ENCODE measurements at places on chromosomes 1 and 21.

DNA sequence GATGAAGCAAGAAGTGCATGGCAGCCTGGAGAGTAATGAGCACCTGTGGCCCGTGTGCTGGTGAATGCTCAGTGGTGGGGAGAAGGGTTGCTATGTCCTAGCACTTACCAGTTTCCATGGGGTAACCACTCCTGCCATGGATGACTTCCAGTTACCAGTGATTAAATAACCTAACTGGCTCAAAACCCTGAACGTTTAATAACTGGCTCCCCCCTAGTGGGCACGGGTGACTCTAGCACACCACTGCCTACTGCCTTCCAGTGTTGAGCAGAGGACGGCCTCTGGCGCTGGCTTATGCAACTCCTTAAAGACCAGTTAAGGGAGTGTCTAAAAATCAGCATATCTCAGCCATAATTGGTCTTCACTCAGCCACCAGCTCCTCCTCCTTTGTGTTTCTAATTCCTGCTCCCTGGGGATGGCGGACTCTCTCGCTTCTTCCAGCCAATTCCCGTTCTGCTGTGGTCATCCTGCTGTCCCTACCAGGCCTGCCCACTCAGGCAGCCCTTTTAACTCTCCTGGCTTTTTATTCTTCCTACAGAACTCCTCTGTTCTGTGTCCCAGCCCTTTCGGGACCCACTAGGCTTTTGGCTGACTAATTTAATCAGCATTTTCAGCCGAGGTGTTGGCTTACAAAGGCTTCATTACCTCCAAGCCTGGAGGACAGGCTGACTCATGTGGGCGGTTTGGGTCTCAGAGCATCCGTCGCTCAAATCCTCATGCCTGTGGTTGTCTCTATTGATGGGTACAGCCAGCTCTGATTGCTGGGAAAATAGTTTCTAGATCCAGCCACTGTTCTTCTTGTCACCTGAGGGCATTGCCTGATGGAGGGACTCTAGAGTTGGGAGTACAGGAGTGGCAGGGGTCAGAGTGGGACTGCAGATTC lies 332.4 kb downstream of the CAMTA1 start:
- peak; percentile 78 for DNase-seq
- peaks cover 25% of the 10 kb centered on the region for H3K27me3 ChIP-seq
- no peak overlapping the region for H3K4me3 ChIP-seq

GRCh38 chr21:27450216-27450615 lies 483.3 kb upstream of the ADAMTS5 start:
- H3K4me3 ChIP-seq: no peak overlapping the region
- peak; percentile 14 for DNase-seq
- peaks cover 11% of the 10 kb centered on the region for H3K4me1 ChIP-seq
- no peaks in the 10 kb centered on the region for H3K36me3 ChIP-seq
- no peaks in the 10 kb centered on the region for H3K27me3 ChIP-seq

GRCh38 chr1:39106801-39107327 lies 80.7 kb downstream of the NDUFS5 start:
- H3K27me3 ChIP-seq: no peaks in the 10 kb centered on the region
- peak overlapping the region; percentile 85 for H3K27ac ChIP-seq
- DNase-seq: peak; percentile 42
- peak overlapping the region; percentile 89 for H3K4me3 ChIP-seq

DNA sequence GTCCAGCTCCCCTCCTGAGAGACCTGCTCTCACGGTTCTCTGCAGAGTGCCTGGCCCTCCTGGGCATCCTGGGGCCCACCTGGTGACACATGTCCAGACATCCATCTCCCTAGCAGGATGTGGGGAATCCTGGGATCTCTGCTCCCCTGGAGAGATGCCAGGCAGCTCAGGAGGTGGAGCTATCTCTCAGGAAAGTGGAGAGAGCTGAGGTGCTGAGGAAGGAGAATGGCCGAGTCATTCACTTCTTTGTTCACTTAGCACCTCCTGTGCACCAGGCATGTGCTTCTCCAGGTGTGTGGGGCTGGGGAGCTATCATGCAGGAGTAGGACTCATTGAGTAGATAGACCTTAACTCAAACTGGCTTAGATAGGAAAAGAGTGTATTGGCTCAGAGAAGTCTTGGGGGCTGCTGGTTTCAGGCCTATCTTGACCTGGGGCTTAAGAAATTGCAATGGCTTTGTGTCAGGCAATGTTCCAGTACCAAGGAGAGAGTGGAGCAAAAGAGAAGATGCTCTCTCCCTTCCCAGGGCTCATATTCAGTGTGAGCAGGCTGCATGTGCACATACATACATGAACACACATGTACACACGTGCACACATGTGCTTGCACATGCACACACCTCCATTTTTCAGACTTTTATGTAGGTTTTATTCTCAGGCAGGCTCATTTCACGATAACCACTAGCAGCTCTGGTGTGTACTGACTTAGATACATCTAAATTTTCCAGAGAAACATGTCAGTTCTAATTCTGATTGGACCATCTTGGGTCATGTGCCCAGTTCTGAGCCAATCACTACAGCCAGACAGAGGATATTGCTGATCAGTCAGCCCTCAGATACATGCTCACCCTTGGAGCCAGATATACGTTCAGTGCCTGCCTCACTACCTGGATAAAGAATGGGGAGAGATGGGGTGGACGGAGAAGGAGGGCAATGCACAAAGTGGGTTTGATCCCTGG lies 437.6 kb downstream of the PTPRU start:
- peak; percentile 57 for DNase-seq
- H3K4me3 ChIP-seq: no peak overlapping the region
- no peaks in the 10 kb centered on the region for H3K36me3 ChIP-seq
- no peaks in the 10 kb centered on the region for H3K27me3 ChIP-seq

- peak overlapping the region; percentile 62 for H3K27ac ChIP-seq
- no peaks in the 10 kb centered on the region for H3K36me3 ChIP-seq
- DNase-seq: no peak
Measured at GRCh38 chr1:99850459-99851291, 514 bp downstream of the AGL start.

Data from SJCRH30 (cell line).